ENCODE measurements at places on chromosomes 4 and X.
A peak's percentile ranks its signal among the peaks of the same experiment; 100 is the strongest.

DNA sequence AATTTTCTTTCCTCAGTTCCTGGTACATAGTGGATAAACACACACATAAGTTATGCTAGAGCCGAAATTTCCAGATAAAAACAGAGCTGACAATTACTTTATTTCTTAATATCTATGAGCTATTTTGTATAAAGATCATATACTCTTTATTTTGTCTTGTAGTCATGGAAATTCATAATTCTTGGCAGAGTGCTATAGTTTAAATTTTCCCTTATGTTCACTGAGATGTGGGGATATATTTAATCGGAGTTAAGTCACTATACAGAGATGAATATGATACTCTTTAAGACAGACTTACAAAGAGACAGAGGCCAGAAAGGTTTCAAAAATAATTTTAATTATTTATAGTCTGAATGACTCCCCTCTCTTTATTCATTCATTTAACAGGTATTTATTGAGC lies 89.7 kb downstream of the PPEF1 start:
- no peak for DNase-seq

GRCh38 chr4:184039963-184040383 lies 134.9 kb downstream of the STOX2 start:
- no peak for DNase-seq

- no peak for DNase-seq
Observed at GRCh38 chr4:38800961-38801450, 3.6 kb downstream of the TLR1 start.

DNA sequence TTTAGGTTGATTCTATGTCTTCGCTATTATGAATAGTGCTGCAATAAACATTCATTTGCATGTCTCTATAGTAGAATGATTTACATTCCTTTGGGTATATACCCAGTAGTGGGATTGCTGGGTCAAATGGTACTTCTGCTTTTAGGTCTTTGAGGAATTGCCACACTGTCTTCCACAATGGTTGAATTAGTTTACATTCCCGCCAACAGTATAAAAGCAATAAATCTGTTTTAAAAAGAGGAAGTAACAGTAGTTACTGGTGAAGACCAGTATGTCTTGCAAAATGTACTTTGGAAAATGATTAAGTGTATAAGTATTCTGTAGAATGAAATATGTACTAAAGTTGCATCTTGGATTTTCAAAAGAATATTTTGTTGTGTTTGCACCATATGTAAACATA lies 77.3 kb downstream of the SHROOM4 start:
- no peak for DNase-seq

DNA sequence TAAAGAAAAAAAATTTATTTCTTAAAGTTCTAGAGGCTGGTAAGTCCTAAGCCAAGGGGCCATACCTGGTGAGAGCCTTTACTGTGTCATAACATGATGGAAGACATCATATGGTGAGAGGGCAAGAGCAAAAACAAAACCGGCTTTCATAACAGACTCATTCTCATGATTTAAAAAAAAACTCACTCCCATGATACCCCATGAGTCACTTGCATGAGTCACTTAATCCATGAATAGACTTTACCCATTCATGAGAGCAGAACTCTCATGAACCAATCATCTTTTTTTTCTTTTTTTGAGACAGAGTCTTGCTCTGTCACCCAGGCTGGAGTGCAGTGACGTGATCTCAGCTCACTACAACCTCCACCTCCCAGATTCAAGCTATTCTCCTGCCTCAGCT lies 369.7 kb upstream of the DIAPH2 start:
- no peak for DNase-seq

DNA sequence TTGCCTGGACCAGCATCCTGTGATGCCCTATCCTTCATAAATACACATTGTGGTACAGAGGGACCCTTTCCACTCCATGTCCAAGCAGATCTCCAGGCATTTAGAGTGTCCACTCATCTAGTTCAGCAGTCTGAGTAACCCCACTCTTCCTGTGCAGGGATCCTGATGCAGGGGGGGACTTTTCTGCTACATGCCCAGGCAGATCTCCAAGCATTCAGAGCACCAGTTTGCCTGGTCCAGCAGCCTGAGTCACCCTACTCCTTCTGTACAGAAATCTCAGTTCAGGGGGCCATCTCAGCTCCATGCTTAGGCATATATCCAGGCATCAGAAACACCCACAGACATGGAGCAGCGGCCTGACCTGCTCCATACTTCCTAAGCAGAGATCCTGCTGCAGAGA lies 1089.8 kb downstream of the FAT4 start:
- no peak for DNase-seq

DNA sequence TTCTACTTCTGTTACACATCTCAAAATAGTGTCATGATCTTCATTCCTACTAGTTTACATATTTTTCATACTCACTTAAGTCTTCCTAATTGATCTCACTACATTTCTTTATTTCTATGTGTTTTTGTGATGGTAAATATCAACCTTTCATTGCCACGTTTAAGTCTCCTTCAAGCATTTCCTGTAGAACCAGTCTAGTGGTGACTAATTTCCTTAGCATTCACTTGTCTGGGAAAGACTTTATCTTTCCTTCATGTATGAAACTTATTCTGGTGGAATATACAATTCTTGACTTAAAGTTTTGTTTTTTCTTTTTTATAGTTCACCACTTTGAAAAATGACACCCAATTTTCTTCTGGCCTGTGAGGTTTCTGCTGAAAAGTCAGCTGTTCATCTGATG lies 181.4 kb upstream of the NEIL3 start:
- no peak for DNase-seq

GRCh38 chr4:169256856-169257761 lies 13.6 kb downstream of the SH3RF1 start:
- DNase-seq = no peak

GRCh38 chr4:40192114-40193015 lies 4.5 kb upstream of the RHOH start:
- DNase-seq = no peak

- DNase-seq = no peak
Observed at GRCh38 chr4:182695842-182696241, 221.3 kb downstream of the DCTD start.

- no peak for DNase-seq
Observed at GRCh38 chrX:111646515-111646914, 34.5 kb upstream of the ALG13 start.

DNA sequence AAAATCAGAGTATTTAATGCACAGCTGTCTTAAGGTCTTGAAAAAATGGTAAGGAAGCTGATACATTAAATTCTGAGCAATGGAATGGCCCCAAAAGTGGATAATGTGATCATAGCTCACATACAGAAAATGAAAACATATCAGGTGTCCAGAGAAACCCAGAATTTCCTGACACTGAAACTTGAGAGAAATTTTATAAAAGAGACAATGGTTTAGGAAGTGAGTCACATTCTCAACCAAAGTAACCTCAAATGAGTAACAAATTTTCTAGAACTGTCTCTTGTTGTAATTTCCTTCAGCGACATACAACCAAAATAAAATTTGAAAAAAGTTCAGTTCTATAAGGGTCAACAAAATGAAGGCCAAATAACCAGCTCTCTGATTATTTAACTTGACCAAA lies 37.4 kb upstream of the PACRGL start:
- DNase-seq = no peak

DNA sequence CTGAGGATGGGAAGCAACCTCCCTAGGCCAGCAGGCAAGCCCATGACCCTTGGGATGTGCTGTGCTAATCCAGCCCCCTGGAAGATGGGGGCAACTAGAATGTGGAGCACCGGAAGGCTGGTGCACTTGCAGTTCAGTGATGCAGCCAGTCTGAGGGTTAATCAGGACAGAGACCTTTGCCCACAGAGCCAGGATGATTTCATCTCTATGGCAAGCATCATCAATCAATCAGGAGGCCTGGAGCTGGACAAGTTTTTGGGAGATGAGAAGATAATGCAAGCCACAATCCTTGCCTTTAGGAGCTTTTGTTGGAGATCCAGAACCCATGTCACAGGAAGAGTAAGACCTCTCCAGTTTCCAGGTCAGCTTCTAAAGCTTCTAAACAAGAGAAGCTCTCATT lies 15.4 kb upstream of the MSN start:
- DNase-seq = no peak

DNA sequence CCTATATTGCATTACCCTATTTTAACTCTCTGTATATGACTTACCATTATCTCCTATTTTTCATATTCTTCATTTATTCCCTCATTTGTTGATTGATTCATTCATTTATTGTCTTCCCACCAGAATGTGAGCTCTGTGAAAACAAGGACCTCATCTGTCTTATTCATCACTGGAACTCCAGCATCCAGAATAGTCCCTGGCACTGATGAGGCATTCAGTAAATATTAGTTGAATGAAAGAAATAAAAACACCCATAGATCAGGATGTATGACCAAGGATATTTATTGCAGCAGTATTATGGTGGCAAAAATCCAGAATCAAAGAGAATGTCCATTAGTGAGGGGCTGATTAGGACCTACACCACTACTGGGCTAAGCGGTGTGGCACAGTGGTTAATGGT lies 164.9 kb downstream of the SPRY1 start:
- DNase-seq = no peak

DNA sequence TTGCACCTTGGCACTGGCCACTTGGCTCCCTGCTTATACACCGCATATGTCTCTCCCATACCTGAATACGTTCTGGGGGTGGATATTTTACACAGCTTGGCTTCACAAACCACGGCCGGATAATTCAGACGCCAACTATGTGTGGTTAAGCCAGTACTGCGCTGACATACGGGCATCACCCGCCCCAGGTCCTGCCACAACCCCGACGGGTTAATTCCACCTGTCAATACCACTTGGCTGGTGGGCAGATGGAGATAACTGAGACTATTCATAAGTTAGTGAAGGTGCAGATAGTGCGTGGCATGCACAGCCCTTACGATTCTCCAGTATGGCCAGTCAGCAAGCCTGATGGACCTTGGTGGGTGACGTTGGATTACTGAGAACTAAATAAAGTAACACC lies 696.3 kb upstream of the AGA start:
- no peak for DNase-seq

- no peak for DNase-seq
Observed at GRCh38 chr4:123833171-123833643, 436.6 kb downstream of the SPRY1 start.

DNA sequence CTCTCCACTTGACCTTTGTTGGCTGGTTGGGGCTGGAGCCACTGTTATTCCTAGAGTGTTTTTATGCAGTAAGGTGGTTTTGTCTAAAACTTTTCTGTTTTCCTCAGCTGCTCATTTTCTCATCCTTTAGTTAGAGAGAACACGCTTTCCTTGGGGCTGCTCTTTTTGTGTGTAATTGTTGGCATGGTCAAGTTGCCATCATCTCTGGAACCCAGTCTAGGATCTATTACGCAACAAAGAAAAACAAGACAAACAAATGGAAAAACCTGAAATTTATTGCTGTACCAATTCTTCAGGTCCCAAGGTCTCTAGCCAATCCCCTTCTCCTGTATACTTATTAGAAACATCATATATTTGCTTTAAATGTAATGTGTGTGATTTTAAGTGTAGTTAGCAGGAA lies 1436.3 kb upstream of the DIAPH2 start:
- DNase-seq = no peak

DNA sequence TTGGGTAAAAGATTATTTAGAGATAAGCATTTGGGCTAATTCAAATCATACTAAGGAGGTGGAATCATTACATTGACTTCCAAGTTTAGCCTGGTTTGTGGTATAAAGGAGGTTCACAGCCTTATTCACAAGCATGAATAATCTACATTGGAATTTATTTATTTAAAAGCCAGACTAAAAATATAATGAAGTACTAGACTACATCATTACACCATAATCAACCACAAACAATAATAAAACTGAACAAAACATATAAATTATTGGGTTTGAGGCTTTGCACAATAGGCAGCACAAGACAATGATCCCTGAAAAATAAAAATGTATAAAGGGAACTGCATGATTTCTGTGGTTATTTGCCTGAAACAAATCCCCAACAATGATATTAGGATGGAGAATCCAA lies 314.0 kb downstream of the GBA3 start:
- no peak for DNase-seq

GRCh38 chr4:73679836-73680235 lies 59.6 kb upstream of the RASSF6 start:
- DNase-seq = no peak

GRCh38 chr4:172404676-172405075 lies 591.5 kb downstream of the GALNTL6 start:
- no peak for DNase-seq

DNA sequence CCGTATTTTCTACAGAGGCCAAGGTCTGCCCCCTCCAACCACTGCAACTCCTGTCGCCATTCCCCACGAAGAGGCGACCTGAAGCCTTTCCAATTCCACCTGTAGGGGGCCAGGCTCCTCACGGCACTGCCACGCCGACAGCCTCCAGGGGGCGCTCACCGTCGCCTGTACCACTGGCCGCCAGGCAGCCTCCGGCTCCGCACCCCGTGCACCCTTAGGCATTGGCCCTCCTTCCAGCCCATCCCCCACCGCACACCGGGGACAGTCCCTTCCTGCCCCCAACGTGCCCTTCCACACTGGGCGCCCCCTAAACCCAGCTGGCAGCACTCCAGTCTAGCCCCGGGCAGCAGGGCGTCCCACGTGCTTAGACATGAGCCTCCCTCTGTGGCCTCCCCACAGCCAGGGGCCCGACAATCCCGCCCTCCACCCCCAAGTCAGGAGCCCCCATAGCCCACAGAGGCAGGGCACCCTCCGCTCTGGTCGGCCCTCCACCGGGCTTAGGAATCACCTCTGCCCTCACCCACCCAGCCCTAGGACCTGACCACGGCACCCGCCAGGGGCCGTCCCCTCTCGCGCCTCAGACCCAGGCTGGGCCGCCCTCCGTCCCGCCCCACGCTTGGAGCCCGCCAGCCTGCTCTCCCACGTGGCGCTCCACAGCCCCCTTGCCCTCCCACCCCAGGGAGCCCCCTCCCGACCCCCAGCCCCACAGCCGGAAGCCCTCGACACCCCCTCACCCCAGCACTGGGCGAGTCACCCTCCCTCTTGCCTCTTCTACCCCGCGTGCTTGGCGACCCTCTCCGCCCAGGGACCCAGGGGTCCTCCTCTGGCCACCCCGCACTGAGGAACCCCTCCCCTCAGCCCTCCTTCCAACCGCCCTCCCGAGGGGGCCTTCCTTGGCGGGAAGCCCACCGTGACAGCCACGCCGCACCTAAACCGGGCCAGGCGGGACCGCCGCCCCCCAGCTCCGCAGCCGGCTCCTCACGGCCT lies 711 bp downstream of the PNMA6E start:
- peak; percentile 39 for DNase-seq

- DNase-seq = no peak
Observed at GRCh38 chr4:80462621-80463091, 127.1 kb downstream of the CFAP299 start.

GRCh38 chrX:8548446-8548845 lies 83.8 kb downstream of the VCX3B start:
- DNase-seq = no peak

DNA sequence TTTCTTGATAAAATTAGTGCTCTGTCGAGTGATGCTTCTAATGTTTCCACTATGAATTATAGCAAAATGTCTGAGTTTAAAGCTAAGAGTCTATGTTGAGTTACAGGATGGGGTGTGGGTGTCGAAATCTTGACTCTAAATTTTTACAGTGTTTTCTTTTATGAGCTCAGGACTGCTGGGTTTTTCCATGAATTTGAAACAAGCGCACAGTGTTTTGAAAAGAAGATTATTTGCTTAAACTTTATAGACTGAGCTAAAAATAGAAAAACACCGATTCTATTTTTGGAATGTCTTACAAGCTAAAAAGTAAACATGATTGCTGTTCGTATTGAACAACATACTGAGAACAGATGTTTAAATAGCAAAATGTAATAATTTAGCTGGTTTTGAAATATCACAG lies 7.5 kb downstream of the PTTG2 start:
- no peak for DNase-seq

Data from CD4-positive, alpha-beta T cell treated with Interferon gamma for 1 hour (primary cell).